ENCODE measurements at places on chromosomes 5 and 9.

- no peak for DNase-seq
Measured at GRCh38 chr9:14147738-14148137, 166.2 kb downstream of the NFIB start.

- no peak for DNase-seq
Measured at GRCh38 chr9:138069731-138070456, 192.3 kb downstream of the CACNA1B start.

GRCh38 chr5:161261668-161262323 is 284.7 kb downstream of the GABRB2 start:
- DNase-seq = no peak

GRCh38 chr9:95724253-95724991 is 151.1 kb upstream of the ERCC6L2 start:
- DNase-seq = no peak

DNA sequence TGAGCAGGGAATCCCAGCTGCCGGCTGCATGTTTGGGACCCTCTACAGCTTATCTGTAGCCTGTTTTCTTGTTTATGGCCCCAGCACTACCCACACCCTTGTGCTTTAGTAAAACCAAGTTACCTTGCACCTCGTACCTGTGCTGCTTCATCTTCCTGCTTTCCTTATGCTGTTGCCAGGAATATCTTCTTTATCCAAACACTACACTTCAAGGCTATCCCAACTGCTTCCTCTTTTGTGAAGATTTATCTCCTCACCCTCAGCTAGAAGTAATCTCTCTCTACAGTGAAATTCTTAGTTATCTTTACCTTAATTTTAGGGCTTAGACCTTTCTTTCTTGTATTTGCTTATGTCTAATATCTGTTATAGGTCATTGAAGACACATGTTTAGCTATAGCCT is 171.1 kb downstream of the KDM4C start:
- DNase-seq = no peak

- no peak for DNase-seq
Measured at GRCh38 chr5:40547994-40548575, 131.6 kb upstream of the PTGER4 start.

GRCh38 chr9:137405677-137406081 is 17.3 kb downstream of the EXD3 start:
- DNase-seq = no peak

- no peak for DNase-seq
Measured at GRCh38 chr5:39093352-39093751, 19.2 kb upstream of the RICTOR start.

Data from NCI-H510A (cell line).